ENCODE measurements at places on chromosomes 3 and 15.

DNA sequence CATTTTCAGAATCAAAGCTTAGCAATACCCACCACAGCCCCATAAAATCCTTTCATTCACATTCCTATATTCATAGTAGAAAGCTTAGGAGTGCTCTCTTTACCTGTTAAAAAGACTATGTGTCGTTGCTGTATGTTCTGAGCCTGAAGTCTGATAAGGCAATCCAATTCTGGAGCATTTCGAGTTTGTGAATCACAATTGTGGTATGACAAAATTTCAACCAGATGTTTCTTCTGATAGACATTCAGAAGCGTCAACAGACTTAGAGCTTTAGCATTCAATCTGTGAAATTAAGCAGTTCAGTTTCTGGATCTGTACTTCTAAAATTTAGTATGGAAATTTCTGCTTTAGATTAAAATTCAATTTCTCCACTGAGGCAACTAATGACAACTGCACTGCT lies 58.3 kb downstream of the TASOR start:
- no peak for DNase-seq

DNA sequence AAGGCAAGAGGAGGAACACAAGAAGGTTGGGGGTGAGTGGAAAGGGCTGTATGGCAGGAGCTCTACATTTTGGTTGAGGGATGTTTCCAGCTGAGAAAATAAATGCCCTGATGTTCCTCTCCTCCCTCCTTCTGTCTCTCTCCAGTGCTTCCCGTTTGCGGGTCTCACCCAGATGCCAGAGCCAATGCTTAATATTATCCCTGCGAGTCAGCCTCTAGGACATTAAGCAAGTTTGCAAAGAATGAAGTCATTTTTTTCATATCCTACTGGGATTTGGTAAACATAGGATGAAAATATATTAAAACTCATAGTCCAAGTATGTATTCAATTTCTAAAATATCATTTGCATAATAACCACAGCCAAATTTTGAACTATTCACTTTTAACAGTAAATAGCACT lies 295.9 kb downstream of the CADM2 start:
- no peak for DNase-seq

DNA sequence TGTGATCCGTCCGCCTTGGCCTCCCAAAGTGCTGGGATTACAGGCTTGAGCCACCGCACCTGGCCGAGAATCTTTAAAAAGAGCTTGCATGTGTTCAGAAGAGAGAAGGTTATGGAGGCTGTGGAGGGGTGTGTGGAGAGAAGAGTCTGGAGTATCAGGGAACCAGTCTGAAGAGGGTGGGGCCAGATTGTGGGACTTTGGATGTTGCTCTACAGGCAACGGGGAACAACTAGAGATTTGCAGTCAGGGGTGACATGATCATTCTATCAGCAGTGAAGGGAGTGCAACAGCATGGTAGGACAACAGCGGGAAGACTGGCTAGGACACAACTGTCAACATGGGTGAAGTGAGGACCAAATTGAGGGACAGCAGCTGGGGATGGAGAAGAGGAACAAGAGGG lies 8.9 kb downstream of the SCAMP2 start:
- no peak for DNase-seq

GRCh38 chr15:35667908-35668307 lies 121.9 kb upstream of the DPH6 start:
- no peak for DNase-seq

GRCh38 chr3:70988111-70988510 lies 595.4 kb downstream of the FOXP1 start:
- no peak for DNase-seq

GRCh38 chr15:101105059-101105891 lies 146.6 kb downstream of the CHSY1 start:
- no peak for DNase-seq

DNA sequence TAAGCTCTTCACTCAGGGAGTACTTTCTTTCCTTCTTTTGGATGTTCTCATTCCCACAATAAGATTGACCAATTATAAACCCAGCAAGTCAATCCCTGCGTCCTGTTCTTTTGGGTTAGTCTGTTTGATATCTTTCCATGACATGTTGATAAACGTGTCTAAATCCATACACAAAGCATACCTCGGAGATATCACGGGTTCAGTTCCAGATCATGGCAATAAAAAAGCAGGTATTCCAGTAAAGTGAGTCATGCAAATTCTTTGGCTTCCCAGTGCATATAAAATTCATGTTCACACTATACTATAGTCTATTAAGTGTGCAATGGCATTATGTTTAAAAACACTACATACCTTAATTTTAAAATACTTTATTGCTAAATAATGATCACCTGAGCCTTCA lies 667.7 kb downstream of the MAGI1 start:
- peak; percentile 28 for DNase-seq

GRCh38 chr15:89077750-89078149 lies 10.5 kb upstream of the ABHD2 start:
- DNase-seq = no peak
